ENCODE measurements at places on chromosomes 1 and 21. TPM values are rescaled to one million over a fixed set of nuclear protein-coding genes. Genes with fewer than 3 reads are reported as not detected.

GRCh38 chr1:196002906-196003305 is 605.3 kb downstream of the KCNT2 start:
- peak; percentile 6 for DNase-seq

DNA sequence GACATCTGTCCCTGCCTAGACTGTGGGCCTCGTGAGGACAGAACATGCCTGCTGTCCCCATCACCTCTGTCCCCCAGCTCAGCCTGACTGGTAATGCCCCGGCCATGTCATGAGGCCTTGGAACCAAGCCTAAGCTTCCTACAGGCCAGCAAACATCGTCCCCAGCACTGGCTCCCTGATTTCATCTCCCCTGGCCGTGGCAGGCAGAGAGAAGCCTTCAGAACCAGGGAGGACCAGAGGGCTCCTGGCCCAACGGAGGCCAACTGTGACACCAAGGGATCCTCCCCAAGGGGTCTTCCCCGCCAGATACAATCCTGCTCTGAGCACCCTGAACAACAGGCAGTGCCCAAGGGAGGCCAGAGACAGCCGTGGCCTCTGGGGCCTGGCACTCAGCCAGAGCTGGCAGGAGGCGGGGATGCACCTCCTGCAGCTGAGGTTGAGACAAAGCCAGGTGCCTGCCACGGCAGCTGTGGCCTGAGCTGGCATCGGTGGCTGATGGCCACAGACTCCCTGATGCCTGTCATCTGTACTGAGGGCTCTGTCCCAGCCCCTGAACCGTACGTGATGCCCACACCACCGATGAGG is 9.9 kb upstream of the NPHP4 start:
- no peak for DNase-seq

DNA sequence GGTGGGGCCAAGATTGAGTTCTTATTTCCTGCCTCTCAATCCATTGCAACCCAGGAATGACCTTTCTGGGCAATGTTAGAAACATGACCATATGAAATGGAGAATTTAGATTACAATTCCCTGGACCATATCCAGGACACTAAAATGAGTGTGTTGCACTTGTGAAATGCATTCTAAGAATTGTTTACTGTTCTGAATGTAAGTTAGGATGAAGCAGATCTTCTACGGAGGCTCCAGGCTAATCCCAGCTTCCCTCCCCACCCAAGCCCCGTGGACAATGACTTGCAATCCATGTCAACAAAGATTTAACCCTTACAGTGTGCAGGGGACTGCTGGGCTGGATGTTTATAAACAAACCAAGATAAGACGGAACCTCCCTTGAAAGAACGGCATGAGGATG is 31.7 kb upstream of the HAO2 start:
- peak; percentile 39 for DNase-seq

- no peak for DNase-seq
Observed at GRCh38 chr1:59089036-59089798, 207.7 kb upstream of the FGGY start.

DNA sequence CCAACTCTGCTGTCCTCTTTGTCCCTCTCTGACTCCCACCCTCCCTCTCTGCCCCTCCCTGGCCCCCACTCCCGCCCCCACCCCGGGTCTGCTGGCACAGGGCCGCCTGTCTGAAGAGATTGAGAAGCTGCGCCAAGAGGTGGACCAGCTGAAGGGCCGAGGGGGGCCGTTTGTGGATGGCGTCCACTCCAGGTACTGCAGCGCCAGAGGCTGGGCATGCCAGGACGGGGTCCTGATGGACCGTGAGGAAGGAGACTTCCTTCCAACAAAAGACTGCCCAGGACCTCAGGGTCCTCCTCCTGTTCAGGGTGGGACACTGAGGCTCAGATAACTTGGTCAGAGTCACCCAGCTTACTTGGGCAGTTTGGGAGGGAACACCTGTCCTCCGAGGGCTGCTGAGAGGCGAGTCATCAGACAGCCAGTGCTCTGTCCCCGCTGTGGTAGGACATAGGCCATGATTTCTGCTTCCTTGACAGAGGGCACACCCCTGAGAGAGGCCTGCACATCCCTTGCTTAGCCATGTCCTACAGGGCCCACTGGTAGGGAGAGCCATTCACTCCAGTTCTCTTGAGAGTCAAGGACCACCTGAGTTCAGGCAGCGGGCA is 23.4 kb downstream of the PPFIA4 start:
- no peak for DNase-seq

OR2L13 gene
- 0.12 TPM for total RNA-seq

SLC9A1 gene
- total RNA-seq = 5.2 TPM
